ENCODE measurements at places on chromosomes 2 and 18.

DNA sequence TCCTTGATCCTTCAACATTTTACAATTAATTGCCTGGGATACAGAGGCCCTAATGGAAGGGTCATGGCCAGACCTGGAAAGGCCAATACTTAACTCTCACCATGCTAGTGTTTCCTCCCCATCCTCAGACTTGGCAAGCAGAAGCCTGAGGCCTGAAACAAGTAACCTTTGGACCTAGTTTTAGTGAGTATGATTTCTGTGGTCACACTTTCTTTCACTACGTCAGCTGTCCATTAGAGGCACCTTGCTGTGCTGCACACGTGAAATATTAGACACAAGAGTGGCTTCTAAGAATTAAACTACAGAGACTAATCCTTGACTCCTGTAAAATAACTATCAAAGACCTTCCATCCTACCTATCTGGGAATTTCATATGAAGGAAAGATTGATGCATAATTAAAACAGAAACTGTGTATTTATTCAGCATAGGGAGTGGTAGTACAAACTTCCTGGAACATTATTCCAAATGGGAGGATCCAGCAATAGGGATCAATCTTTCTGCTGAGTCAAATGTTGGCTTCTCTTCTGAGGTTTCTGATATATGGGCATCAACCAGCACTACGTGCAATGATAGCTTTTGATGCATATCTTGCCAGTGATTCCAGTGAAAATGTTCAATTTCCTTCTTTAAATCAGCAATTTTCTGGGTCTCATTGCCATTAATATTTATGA is 249.7 kb downstream of the IKZF2 start:
- no peak for DNase-seq

DNA sequence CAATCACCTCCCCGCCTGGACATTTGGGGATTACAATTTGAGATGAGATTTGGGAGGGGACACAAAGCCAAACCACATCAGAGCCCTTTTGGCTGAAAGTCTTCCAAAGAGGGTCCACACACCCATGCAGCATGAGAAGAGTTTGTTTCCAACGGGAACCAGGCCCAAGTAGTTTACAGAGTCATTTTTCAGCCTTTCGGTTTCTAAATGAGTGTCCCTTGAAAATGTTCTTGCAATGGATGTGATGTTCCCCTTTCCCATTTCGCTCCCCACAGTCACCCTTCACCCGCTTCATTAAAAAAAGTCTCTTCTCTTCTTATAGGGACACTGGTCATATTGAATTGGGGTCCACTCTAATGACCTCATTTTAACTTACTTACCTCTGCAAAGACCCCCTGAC is 157.4 kb downstream of the ARL4C start:
- DNase-seq = no peak

- no peak for DNase-seq
These were observed 279.1 kb downstream of the ZEB2 start for GRCh38 chr2:144240656-144241339.

DNA sequence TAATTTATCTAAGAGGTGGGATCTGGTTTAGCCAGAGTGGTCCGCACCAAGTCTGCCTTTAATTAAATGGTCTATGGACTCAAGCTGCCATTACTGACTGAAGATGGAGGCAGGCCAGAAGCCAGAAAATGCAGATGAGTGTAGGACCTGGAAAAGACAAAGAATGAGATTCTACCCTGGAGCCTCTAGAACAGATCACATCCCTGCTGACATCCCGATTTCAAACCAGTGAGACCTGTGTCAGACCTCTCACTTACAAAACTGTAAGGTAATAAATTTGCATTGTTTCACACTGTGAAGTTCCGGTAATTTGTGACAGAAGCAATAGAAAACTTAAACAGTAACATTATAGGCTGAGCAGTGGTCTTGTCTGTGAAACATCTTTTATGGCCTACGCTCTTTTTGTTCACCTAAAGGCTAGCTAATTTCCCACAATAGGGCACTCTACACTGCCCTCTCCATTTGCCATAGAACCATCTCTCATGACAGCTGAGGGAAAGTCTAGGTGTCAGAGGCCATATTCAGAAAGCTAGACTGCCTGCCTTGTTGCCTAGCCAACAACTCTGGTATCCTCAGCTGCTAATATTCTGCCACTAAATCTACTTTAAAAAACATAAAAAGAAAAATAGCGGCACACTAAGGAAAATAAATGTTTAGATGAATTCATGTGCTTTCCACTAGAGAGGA is 1396.2 kb upstream of the PIK3C3 start:
- DNase-seq = no peak

GRCh38 chr2:202261531-202261930 is 4.0 kb upstream of the NOP58 start:
- DNase-seq = no peak

GRCh38 chr2:210480764-210481163 is 4.2 kb upstream of the LANCL1 start:
- no peak for DNase-seq

- no peak for DNase-seq
These were observed 93.5 kb upstream of the ITGB6 start for GRCh38 chr2:160293391-160294091.

DNA sequence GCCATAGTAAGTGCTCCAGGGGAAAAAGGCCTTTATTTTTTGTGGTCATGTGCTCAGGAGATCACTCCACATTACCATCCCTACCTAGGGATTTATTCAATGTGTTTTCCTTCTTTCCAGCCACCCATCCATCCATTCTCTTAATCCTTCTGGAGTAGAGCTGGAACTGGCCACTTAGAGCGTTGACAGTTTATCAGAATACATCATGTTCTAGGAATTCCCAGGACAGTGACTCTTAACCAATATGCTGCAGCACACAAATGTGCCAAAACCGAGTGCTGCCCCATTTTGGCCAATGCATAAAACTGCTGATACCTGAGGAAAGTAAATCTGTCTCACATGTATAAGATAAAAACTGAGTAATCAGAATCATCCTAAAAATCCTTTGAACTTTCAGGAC is 63.7 kb downstream of the FARSB start:
- no peak for DNase-seq

DNA sequence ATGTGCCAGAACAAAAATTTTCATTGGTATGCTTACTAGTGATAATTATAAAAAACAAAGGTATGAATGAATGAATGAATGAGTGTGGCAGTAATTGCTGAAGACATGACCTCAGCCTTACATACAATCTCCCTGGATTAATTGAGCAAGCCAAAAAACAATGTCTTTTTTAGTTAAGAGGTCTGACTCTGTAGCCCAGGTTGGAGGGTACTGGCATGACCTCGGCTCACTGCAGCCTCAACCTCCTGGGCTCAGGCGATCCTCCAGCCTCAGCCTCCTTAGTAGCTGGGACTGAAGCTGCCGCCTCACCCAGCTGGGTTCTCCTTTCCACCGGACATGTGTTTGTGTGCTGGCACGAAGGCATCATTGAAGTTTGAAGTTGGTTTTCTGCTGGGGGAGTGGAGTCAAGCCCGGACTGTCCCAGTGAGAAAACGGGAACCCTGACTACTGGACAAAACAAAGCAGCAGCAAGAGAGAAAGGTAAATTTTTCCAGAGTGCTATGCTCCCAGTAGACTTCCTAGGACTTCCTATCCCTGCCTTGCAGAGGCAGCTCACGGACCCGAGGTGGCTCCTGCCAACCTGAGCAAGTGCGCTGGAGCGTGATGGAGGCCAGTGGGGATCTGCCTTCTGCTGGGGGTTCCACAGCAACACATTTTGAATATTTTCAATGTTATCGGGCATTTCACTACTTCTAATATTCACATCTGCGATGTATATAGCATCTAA is 6.4 kb upstream of the IMP4 start:
- DNase-seq = no peak

DNA sequence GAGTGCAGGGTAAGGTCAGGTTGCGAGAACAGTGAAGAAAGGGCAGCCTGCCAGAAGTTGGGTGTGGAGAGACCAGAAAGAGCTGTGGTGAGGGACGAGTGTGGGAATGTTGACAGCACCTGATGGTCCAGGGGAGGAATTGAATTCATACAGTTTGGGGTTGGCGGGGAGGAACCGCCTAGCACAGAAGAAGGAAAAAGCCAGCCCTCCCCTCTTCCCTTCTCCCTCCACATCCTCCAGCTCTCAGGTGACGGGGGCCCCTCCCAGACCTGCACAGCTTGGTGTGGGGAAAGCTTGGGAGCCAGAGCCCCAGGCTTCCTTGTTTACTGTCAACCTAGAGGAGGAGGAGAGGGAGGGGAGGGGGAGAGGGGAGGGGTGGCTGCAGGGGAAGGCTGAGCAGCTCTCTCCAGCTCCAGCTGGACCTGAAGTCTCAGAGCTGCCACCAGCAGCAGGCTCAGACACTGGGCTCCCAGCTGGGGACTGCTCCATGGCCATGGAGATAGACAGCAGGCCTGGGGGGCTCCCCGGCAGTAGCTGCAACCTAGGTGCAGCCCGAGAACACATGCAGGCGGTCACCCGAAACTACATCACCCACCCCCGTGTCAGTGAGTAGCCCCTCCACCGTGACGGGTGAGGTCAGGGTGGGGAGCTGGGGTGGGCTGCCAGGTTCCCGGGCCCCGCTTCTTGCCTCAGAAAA is at the start of gene ATP6V1B1:
Gene ATP6V1B1 (plus strand): TSS at position 433 of the 697 bp plus-strand sequence. CDS start 55 bp downstream, at position 488.
- no peak for DNase-seq

GRCh38 chr2:216915557-216916150 is 55.8 kb upstream of the TNP1 start:
- DNase-seq = no peak

DNA sequence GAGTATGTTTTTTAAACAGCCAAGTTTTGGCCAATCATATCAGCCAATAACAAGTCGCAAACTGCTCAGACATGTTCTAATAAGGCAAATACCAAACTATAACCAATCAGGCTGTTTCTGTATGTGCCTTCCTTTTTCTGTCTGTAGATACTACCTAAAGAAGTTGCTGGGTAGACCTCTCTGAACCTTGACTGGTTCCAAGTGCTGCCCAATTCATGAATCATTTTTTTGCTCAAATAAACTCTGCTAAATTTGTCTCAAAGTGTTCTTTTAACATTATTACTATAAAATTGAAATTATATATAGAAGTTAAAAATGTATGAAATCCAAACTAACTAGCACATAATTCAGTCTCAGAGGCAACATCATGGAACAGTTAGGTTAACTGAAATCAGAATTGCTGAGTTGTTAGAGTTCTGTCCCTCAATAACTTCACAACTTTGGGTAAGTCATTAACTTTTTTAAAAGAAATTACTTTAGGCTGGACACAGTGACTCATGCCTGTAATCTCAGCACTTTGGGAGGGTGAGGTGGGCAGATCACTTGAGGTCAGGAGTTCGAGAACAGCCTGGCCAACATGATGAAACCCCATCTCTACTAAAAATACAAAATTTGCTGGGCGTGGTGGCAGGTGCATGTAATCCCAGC is 4.9 kb upstream of the TTC21B start:
- DNase-seq = no peak

DNA sequence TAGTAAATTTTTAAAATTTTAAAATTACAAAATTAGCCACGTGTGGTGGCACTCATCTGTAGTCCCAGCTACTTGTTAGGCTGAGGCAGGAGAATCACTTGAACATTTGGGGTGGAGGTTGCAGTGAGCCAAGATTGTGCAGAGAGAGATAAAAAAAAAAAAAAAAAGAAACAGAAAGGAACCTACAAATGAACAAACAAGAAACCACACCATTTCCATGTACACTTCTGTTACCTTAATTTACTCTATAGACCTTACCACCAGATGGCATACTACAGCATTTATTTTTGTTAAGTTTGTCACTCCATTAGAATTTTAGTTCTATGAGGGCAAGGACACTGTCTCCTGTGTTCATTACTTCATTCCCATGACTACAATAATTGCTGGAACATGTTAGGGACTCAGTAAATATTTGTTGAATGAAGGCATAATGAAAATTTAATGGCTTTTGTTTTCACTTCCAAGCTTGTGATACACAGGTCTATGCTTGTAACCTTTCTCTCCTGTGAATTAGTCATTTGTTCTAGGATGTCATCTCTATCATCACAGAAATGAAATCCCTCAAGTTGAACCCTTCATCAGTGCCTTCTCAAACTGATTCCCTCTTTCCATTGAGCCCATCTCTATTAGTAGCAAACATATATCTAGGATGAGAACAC is 76.0 kb downstream of the ARHGAP15 start:
- DNase-seq = no peak

GRCh38 chr2:222941510-222942032 is 80.7 kb downstream of the ACSL3 start:
- DNase-seq = no peak

DNA sequence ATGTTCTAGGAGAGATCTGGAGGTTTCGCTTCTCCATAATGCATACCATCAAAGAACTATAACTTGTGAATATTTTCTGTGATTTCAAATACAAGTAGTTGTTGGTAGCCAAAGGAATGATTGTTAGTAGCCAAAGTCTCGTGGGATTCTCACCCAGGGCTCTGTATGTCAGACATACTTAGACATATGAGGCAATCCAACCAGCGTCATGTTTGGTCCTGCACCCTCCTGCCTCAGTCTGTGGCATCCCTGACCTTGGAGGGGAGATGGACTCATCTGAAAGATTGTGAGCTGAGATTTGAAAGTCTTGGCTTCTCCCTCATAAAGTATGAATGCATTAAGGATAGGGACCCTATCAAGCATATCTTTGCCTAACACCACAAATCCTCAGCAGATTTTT is 81.2 kb downstream of the CTIF start:
- DNase-seq = no peak

GRCh38 chr2:129812071-129812470 is 167.4 kb upstream of the RAB6C start:
- no peak for DNase-seq

- DNase-seq = no peak
These were observed 254.4 kb downstream of the ERBB4 start for GRCh38 chr2:212284166-212284565.

DNA sequence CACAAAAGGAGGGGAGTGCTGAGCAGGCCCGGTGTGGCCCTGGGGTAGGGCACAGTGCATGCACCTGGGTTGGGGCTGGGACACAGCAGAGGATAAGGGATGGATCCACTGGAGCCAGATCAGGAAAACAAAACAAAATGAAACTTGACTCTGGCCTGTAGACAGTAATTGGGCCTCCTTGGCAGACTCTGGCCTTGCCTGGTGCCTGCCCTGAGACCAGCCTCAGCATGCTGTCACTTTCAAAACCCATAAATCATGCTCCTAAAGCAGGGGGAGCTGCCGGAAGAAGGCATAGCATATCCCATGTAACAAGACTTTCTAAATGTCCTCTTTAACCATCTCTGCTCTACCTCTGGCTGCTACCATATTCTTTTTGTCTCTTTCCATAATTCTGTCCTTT is 61.1 kb upstream of the IGFBP5 start:
- DNase-seq = no peak

- no peak for DNase-seq
These were observed 193.2 kb downstream of the CCDC85A start for GRCh38 chr2:56376699-56377665.

DNA sequence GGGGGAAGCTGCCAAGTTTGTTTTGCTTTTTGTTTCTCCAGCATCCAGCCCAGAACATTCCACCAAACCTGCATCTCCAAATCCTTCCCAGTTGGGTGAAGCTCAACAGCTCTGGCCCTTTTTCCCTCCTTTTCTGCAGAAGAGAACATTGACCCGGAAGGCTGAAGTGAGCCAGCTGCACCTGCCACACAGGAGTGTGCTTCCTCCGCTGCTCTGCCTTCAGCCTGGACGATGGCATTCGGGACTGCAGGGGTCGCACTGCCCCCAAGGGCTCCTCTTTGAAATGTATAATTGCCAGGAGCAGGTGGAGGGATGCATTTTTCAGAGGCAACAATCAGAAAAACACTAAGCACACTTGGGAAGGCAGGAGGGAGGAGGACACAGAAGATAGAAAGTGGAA is 41.8 kb downstream of the ST8SIA5 start:
- no peak for DNase-seq
